Stimulated activated CD8-positive, alpha-beta memory T cell treated with anti-CD3 and anti-CD28 coated beads, Interleukin-7, amount 100 ng/mL, for 4 hours (primary cell): ENCODE measurements at places on chromosomes 1 and 21.

- peak; percentile 55 for DNase-seq
These were observed 56.8 kb downstream of the ZBTB17 start for GRCh38 chr1:15918962-15919715.

DNA sequence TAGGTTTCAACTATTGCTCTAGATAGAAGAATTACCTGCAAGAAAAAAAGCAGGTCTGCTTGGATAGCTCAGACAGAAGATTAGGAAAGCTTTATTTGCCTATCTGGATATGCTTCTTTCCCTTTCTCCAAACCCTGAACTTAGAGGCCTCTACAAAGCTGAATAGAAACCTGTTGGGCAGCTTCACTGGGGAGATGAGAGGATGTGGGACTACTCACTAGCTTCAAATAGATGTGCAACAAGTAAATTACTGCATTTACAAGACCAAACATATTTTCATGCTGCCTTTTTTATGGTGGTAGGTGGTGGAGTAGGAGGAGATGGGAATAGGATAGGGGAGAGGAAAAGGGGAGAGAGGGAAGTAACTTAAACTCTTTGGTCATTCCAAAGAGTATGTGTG is 6.4 kb downstream of the CLCA2 start:
- DNase-seq = no peak

GRCh38 chr1:152756872-152757271 is 953 bp upstream of the KPRP start:
- DNase-seq = no peak

DNA sequence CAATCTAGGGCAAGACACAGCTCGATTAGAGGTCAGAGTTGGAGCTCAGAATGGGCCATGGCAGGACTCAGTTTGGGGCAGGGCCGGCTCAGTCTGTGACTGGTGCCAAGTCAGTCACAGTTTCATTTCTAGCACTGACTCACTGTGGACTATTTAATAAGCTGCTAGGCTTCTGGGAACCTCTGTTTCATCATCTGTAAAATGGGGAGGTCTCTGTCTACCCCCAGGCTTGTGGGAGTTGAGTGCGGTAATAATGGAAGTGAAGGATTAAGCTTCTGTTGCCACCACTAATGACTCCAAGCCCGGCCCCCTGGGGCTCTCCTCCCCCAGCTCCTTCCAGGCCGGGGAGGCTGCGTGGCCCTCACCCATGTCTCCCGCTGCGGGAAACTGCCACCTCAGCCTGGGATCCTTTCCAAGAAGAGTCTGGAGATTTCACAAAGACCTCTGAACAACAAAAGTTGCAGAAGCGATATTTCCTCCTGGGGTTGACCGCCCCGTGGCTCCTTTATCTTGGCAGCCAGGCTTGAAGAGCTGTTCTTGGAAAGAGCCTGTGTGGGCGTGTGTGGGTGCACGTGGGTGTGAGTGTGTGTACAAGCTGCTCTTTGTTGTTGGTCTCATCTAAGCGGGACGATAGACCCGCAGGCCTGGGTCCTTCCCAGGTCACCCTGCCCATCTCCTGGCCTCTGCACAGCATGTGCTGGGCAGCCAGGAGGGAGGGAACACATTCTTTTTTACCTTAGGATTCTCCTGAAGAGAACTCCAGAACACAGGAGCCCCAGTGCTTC is 29.1 kb downstream of the KNCN start:
- peak; percentile 15 for DNase-seq

GRCh38 chr1:47424336-47424982 is 8.4 kb downstream of the FOXE3 start:
- no peak for DNase-seq

DNA sequence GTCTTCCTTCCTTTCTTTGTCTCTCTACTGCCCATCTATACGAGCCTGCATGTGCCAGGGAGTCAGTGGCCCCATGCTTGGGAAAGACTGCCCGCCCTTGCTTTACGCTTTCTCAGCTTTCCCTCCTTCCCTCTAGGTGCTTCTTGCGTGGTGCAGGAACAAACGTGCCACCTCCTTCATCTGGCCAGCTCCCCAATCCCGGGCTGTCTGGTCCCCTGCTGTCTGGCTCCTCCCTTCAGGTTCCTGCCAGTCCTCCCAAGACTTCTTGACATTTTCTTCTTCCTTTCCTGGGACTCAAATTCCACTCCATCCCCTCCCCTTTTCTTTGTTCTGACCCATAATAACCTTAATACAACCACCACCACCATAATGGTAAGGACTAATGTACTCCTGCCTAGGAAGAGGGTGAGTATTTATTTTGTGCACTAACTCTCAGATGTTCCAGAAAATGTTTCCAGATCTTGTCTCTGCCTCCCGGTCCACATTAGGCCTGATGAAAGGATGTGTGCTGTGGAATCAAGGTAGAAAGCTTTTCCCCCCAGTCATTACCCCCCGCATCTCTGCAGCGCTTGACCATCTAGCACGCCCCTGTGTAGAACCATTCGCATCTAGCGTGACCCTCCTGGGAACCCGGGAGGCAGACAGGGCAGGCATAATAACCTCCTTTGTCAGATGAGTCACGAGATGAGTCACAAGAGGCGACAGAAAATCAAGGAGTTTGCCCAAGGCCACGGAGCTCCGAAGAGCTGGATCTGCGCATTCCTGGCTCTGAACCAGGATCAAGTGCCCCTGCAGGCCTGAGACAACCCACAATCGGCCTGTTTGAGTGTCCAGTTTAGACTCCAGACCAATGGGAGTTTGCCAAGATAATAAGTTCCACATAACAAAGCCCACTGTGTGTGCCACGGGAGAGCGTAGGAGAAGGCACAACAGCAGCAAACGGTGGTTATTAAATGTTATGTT is 60.1 kb upstream of the NEK2 start:
- no peak for DNase-seq
